ENCODE measurements at places on chromosomes 16 and 17. TPM values are rescaled to one million over a fixed set of nuclear protein-coding genes. Genes with fewer than 3 reads are reported as not detected.

DNA sequence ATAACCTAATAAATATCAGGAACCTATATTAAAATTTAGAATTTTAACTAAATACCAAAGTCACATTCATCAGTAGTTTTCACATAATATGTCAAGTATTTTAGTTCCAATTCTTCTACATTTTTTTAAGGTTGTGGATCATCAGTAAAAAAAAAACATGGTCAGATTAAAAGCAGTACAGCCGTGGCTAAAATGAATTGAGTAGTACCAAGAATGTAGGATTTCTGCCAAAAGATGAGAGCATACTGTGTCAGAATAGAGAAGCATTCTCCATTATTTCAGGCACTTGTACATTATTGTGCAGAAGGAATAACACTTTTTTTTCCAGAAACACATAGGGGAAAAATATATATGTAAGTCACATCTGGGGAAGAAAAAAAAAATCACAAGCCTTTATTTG is 1176.1 kb downstream of the CDH11 start:
- no peak overlapping the region for H3K27ac ChIP-seq
- no peak overlapping the region for H3K4me3 ChIP-seq
- H3K27me3 ChIP-seq, result no peaks in the 10 kb centered on the region

Gene PRAC1
- not detected for total RNA-seq

- H3K27me3 ChIP-seq, result no peaks in the 10 kb centered on the region
- no peak for DNase-seq
- H3K36me3 ChIP-seq, result no peaks in the 10 kb centered on the region
Measured at GRCh38 chr17:78362671-78363070, 2.8 kb upstream of the SOCS3 start.

GRCh38 chr17:74737299-74738050 is 419 bp downstream of the RAB37 start:
- DNase-seq, result no peak
- H3K4me1 ChIP-seq, result no peaks in the 10 kb centered on the region
- no peak overlapping the region for H3K4me3 ChIP-seq
- H3K27ac ChIP-seq, result no peak overlapping the region

- no peak overlapping the region for H3K4me3 ChIP-seq
- H3K27ac ChIP-seq, result no peak overlapping the region
- H3K36me3 ChIP-seq, result no peaks in the 10 kb centered on the region
Measured at GRCh38 chr16:533391-534123, 6.0 kb downstream of the CAPN15 start.

Gene KRT32
- total RNA-seq, result not detected

Gene TRIM25
- 85.3 TPM for total RNA-seq

Gene TRPV3
- total RNA-seq, result 2.0 TPM

GRCh38 chr17:43033948-43034881 is 9.2 kb downstream of the RND2 start:
- no peak overlapping the region for H3K4me3 ChIP-seq
- H3K27me3 ChIP-seq, result no peaks in the 10 kb centered on the region
- H3K36me3 ChIP-seq, result no peaks in the 10 kb centered on the region
- no peak for DNase-seq
- no peak overlapping the region for H3K27ac ChIP-seq
- H3K4me1 ChIP-seq, result no peaks in the 10 kb centered on the region

- peaks cover 5% of the 10 kb centered on the region for H3K36me3 ChIP-seq
- H3K27me3 ChIP-seq, result no peaks in the 10 kb centered on the region
- no peak for DNase-seq
- peak overlapping the region; percentile 9 for H3K27ac ChIP-seq
Measured at GRCh38 chr17:83090444-83091256, 11.2 kb downstream of the METRNL start.

- H3K4me1 ChIP-seq, result no peaks in the 10 kb centered on the region
- DNase-seq, result no peak
- H3K36me3 ChIP-seq, result no peaks in the 10 kb centered on the region
Measured at GRCh38 chr16:49528060-49528865, 154.7 kb downstream of the C16orf78 start.

Gene GRAP
- 4.0 TPM for total RNA-seq

- no peak overlapping the region for H3K27ac ChIP-seq
- H3K27me3 ChIP-seq, result no peaks in the 10 kb centered on the region
- no peaks in the 10 kb centered on the region for H3K4me1 ChIP-seq
- H3K4me3 ChIP-seq, result no peak overlapping the region
- no peak for DNase-seq
Measured at GRCh38 chr17:69588827-69589239, 174.3 kb downstream of the MAP2K6 start.

- H3K36me3 ChIP-seq, result no peaks in the 10 kb centered on the region
- no peaks in the 10 kb centered on the region for H3K27me3 ChIP-seq
- H3K27ac ChIP-seq, result peak overlapping the region; percentile 60
- no peaks in the 10 kb centered on the region for H3K4me1 ChIP-seq
- H3K4me3 ChIP-seq, result peak overlapping the region; percentile 3
Measured at GRCh38 chr17:7915179-7915610, 894 bp downstream of the RNF227 start.

DNA sequence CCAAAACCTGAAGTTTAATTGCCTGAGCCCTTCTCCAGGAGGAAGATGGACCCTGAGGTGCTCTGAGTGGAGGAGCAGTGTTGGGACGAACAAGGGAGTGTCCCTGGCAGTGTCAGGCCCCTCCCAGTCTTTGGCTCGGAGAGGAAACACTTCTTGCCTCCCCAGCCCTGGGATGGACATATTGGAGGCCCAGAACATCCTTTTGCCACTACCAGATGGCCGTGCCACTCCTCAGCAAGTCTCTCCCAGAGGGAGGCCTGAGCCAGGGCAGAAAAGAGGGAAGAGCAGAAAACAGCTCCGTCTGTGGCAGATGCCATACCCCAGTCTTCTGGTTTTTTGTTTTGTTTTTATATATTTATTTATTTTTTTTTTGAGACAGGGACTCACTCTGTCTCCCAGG is 91.5 kb upstream of the CRHR1 start:
- H3K4me1 ChIP-seq, result no peaks in the 10 kb centered on the region
- no peak overlapping the region for H3K4me3 ChIP-seq
- no peaks in the 10 kb centered on the region for H3K36me3 ChIP-seq
- no peaks in the 10 kb centered on the region for H3K27me3 ChIP-seq
- no peak overlapping the region for H3K27ac ChIP-seq

- H3K27ac ChIP-seq, result no peak overlapping the region
- DNase-seq, result no peak
- no peak overlapping the region for H3K4me3 ChIP-seq
- H3K4me1 ChIP-seq, result no peaks in the 10 kb centered on the region
- H3K36me3 ChIP-seq, result peaks cover 2% of the 10 kb centered on the region
Measured at GRCh38 chr16:57126411-57126810, 34.0 kb downstream of the CPNE2 start.

Gene TBC1D28
- total RNA-seq, result not detected

Gene SLFN14
- total RNA-seq, result not detected

GRCh38 chr17:67602974-67603373 is 114.8 kb upstream of the NOL11 start:
- no peaks in the 10 kb centered on the region for H3K27me3 ChIP-seq
- no peaks in the 10 kb centered on the region for H3K36me3 ChIP-seq

- no peak overlapping the region for H3K4me3 ChIP-seq
- DNase-seq, result peak; percentile 86
- no peaks in the 10 kb centered on the region for H3K27me3 ChIP-seq
- no peaks in the 10 kb centered on the region for H3K4me1 ChIP-seq
- H3K27ac ChIP-seq, result no peak overlapping the region
Measured at GRCh38 chr17:74042744-74043486, 160.6 kb upstream of the RPL38 start.

DNA sequence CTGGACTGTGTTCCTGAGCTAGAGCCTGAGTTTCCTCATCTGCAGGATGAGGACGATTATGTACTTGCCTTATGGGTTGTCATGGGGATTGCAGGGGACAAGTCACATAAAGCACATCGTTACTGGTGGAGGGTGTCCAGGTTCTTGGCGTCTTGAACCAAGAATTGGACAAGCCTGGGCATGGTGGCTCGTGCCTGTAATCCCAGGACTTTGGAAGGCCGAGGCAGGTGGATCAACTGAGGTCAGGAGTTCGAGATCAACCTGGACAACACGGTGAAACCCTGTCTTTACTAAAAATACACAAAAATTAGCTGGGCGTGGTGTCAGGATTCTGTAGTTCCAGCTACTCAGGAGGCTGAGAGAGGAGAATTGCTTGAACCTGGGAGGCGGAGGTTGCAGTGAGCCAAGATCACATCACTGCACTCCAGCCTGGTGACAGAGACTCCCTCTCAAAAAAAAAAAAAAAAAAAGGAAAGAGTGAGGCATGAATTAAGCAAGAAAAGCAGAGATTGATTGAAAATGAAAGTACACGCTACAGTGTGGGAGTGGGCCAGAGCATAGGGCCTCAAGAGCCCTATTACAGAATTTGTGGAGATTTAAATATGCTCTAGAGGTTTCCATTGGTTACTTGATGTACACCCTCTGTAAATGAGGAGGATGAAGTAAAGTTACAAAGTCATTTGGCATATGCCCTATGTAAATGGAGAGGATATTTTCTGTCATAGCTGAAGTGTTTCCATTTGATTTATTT is 30.7 kb downstream of the ADGRG5 start:
- no peaks in the 10 kb centered on the region for H3K36me3 ChIP-seq
- no peaks in the 10 kb centered on the region for H3K4me1 ChIP-seq
- DNase-seq, result no peak
- no peak overlapping the region for H3K4me3 ChIP-seq
- no peak overlapping the region for H3K27ac ChIP-seq

GRCh38 chr17:77186141-77186604 is 45.4 kb downstream of the SEC14L1 start:
- H3K4me3 ChIP-seq, result no peak overlapping the region
- no peaks in the 10 kb centered on the region for H3K27me3 ChIP-seq
- no peaks in the 10 kb centered on the region for H3K36me3 ChIP-seq
- H3K27ac ChIP-seq, result no peak overlapping the region

GRCh38 chr17:29073520-29073919 is 30.6 kb downstream of the PIPOX start:
- H3K36me3 ChIP-seq, result peaks cover 3% of the 10 kb centered on the region
- no peak overlapping the region for H3K4me3 ChIP-seq
- H3K27me3 ChIP-seq, result no peaks in the 10 kb centered on the region
- H3K27ac ChIP-seq, result no peak overlapping the region
- no peaks in the 10 kb centered on the region for H3K4me1 ChIP-seq

DNA sequence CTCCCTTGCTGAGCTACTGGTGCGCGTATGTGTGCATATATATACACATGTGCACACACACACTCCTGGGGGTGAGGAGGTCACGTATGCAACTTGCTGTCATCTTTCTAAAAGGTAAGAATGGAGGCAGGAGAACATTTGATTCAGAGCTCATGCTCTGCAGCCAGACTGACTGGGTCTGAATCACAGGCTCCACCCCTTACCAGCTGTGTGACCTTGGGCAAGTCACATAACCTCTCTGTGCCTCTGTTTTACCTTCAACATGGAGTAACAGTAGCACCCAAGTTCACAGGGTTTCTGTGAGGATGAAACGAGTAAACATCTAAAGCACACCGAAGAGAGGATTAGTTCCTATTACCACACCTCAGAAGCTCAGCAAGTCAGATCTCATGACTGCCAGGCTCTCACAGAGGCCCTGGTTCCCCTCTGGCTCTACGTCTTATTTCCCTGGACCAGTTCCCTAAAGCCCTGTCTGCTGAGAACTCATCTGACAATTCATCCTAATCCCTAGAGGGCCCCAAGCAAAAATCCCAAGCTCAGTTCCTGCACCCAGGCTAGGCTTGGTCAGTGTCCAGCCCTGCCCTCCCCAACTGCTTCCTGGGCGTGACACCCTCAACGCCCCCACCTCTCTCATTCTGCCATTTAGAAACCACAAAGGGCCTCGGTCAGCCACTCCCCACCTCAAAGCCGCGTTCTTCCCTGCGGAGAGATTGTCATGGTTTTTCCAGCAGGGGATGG is 28.7 kb downstream of the ABR start:
- no peak overlapping the region for H3K4me3 ChIP-seq
- H3K27ac ChIP-seq, result no peak overlapping the region
- no peak for DNase-seq
- no peaks in the 10 kb centered on the region for H3K4me1 ChIP-seq
- no peaks in the 10 kb centered on the region for H3K36me3 ChIP-seq

Gene KRT31
- not detected for total RNA-seq

DNA sequence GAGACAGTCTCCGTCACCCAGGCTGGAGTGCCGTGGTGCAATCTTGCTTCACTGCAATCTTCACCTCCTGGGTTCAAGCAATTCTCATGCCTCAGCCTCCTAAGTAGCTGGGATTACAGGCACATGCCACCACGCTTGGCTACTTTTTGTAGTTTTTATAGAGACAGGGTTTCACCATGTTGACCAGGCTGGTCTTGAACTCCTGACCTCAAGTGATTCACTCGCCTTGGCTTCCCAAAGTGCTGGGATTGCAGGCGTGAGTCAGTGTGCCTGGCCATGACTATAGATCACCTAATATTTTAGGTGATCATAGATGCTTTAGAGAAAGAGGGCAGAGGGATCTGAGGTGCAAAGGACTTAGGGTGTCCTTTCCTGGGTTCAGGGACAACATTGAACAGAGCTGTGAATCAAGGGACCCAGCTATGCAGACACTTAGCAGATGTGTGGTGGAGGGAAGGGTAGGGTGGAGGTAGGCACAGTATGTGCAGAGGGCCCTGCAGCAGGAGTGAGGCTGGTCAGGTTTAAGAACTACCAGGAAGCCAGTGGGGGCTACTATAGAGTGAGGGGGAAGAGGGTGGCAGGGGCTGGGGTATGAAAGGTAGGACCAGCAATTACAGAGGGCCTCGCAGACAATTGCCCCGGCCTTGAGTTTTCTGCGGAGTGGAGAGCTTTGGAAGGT is 116.5 kb downstream of the CMIP start:
- no peaks in the 10 kb centered on the region for H3K4me1 ChIP-seq
- no peaks in the 10 kb centered on the region for H3K27me3 ChIP-seq
- H3K4me3 ChIP-seq, result no peak overlapping the region
- DNase-seq, result no peak
- H3K36me3 ChIP-seq, result no peaks in the 10 kb centered on the region
- H3K27ac ChIP-seq, result no peak overlapping the region

Gene RNF227
- 1.9 TPM for total RNA-seq

DNA sequence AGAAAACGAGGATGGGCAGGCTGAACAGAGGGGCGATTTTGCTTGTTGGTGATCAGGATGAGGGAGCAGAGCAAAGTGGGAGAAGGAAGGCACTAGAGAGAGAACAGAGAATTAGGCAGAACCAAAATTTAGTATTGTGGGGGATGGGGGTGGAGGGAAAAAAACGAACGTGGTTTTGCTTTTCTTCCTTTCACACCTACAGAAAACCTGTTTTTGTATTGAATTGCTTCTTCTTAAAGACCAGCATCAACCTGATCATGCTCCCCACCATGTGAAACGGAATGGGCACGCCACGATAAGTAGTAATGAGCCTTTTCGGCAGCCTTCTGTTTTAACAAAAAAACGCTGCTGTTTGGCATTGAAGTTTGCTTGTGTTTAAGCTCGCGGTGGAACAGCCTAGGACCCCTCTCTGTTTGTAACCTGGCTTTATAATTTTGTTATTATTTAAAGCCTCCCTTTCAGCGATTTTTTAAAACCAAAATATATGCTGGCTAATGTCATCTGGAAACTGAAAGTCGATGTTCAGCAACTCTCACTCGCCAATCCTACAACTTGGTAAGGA is 36.8 kb downstream of the ERCC4 start:
- no peaks in the 10 kb centered on the region for H3K36me3 ChIP-seq
- no peak overlapping the region for H3K27ac ChIP-seq
- DNase-seq, result no peak
- peak overlapping the region; percentile 21 for H3K4me3 ChIP-seq

Gene ALOX12
- not detected for total RNA-seq

All from aorta (tissue), 5 donors.